Kidney (tissue), 22 donors: ENCODE measurements at places on chromosomes 1 and 21. TPM values are rescaled to one million over a fixed set of nuclear protein-coding genes. Genes with fewer than 3 reads are reported as not detected.

The EXTL1 gene
- 0.28 TPM for total RNA-seq

The HSPA13 gene
- 30.8 TPM for total RNA-seq

The IL12RB2 gene
- total RNA-seq, result 1.5 TPM

The FCRL6 gene
- total RNA-seq, result 1.4 TPM

The CEP85 gene
- total RNA-seq, result 8.5 TPM

The DIRAS3 gene
- 8.8 TPM for total RNA-seq

The NENF gene
- total RNA-seq, result 63.0 TPM

The OR2L13 gene
- not detected for total RNA-seq

The RNU1-3 gene
- 8,605 TPM for total RNA-seq

The CDKN2C gene
- 12.5 TPM for total RNA-seq

The FAM167B gene
- total RNA-seq, result 19.6 TPM

DNA sequence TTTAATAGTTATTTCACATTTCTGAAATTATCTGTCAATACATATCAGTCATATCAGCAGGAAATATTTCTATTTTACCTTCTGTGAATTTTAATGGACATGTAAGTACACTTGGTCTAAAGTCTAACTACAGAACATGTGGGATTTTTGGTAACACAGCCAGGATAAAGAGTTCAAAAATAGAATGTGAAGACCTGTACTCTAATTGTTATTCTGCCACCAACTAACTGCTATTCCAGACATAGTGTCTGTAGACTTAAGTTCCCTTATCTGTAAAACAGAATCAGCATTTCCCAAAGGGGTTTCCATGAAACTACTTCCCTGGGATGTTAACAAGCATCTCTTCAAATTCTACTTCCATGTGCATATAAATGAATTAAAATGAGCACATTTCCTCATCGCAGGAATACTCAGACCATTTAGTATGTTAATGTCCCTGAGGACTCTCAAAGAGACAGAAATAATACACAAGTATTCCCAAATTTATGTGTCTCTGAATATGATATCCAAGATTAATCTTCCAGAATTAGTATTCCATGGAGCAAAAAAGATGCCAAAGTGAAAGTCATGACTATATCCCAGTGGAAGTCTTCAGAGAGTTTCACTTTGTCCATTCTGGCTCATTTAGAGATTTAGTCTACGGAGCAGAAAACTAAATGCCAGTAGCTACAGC, 325.6 kb downstream of the NEGR1 start:
- no peak for DNase-seq

GRCh38 chr1:41239988-41240610, 2.0 kb downstream of the SCMH1 start:
- DNase-seq, result peak; percentile 41

GRCh38 chr1:220149742-220150141, 55.8 kb downstream of the IARS2 start:
- no peak for DNase-seq

DNA sequence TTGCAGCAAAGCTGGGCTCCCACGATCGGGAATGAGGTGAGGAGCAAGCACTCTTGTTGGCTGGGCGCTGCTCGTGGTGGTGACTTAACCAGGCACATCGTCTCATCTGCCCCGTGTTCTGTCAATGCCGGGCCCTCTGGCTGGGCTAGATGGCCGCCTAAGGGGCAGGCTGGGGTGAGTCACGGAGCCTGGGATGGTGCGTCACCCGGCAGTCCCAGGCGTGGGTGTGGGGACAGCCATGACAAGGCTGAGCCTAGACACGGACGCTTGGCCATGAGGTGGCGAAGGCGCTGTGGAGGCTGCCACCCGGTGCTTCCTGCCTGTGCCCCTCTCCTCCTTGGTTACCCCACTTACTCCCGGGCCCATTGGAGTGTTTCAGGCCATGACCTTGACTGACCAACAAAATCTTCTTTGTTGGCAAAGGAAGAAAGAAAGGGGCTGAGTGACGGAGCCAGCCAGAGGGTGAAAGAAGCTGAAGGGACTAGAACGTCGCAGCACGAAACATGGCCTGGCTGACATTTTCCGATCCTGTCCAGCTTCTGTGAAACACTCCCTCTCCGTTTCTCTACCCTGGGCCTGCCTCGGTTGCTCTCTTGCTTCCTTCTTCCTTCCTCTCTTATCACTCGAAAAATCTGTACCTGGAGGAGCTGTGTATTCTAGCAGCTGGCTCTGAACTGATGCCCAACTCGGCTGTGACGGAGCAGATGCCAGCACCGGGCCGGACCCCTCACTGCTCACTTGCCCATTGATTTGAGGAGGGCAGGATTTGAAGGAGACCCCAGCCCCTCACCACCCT, 596 bp downstream of the CD247 start:
- peak; percentile 78 for DNase-seq

DNA sequence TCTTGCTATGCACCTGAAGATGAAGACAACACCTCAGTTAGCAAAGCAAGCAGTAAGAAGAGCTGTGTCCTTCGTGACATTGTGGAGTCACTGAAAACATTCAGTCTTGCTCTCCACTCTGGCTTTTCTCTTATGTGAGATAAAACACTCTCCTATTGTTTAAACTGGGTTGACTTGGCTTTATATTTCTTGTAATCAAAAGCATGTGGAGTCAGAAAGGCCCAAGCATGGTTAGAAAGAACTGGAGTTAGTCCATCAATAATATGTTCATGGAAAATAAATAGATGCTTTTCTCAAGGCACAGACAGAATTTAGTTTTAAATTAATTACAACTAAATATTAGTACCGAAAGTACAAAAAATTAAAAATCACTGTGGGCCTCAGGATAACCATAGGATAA, 61.7 kb downstream of the UBE2U start:
- no peak for DNase-seq

DNA sequence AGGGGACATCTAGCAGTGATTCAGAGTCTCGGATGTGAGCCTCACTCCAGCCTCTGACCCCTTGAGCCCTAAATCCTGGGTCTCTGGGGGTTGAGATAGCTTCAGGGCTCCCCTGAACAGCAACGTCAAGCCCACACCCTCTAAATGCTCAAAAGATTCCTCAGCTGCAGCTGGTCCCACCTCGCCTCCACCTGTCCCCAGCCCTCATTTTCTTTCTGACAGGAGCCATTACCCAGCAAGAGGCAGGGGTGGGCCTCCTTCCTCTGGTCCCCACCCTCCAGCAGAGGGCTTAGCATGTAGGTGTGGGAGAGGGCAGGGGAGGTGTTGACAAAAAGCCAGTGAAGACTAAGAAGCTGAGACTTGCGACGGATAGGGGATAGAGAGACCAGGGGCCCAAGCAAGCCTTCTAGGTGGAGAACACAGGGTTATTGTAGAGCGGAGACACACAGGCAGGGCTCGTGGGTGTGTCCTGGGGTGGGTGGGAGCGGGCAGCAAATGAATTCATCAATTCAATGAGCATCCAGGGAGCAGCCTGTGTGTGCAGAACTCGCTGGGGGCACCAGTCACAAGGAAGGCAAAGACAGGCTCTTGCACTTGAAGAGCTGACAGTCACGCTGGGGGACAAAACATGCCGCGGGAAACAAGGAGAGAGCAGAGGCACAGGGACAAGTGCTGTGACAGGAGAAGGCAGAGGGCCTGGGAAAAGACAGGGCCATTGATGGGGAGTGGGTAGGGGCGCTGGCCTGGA, 48.9 kb upstream of the GOLT1A start:
- DNase-seq, result no peak

GRCh38 chr1:162222014-162222413, 152.5 kb downstream of the NOS1AP start:
- no peak for DNase-seq

GRCh38 chr1:151159373-151159772, 2.9 kb downstream of the TNFAIP8L2 start:
- no peak for DNase-seq

DNA sequence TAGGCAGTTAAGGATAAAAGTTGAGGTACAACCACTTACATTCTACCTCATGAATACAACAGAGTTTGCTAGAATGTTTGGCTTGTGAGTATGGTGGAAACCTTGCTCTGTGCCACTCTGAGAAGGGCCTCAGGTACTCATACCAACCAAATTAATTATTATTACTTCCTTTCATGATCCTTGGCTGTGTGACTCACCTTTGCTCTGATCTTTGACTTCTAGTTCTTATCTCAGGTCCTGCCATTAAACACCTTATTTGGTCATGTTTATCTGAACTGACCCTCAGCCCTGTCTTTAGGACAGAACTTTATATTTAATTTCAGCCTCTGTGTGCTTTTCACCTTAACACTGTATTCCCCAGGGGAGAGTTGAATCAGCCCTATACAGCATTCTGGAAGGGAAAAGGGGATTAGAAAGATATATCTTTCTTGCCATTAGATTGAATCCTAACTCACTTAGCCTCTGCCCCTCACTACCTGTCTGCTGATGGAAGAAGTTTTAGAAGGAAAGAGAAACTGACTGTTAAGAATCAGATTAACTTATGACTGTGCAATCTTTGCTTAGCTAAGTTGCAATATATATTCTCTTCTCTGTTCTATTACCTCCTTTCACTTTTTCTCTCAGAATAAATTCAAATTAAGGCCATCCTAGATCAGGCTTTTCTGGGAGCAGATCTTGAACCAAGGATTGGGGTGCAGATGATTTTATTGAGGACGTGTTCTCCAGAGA, 260.4 kb upstream of the DPYD start:
- no peak for DNase-seq

- no peak for DNase-seq
These were observed 123.9 kb downstream of the RRAGC start for GRCh38 chr1:38735651-38736161.

GRCh38 chr21:35648512-35648911, 411.8 kb downstream of the SETD4 start:
- DNase-seq, result no peak

GRCh38 chr1:154996966-154997701, 3.7 kb downstream of the LENEP start:
- no peak for DNase-seq

DNA sequence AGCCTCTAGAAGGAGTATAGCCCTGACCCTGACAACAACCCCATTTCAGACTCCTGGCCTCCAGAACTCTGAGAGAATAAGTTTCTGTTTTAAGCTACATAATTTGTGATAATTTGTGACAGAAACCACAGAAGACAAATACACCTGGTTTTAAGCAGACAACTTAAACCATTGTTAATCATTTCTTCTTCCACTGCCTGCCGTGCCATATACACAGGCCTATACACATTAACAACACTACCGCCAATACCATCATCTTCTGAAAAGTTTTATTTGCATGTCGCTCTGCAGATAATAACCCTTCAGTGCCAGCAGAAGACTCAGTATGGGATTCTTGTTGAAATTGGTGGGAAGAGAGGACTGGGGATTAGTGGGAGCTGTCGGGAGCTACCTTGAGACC, 39.9 kb upstream of the KRTAP19-8 start:
- no peak for DNase-seq
